ENCODE measurements at places on chromosomes 13 and 19.
A peak's percentile ranks its signal among the peaks of the same experiment; 100 is the strongest.

DNA sequence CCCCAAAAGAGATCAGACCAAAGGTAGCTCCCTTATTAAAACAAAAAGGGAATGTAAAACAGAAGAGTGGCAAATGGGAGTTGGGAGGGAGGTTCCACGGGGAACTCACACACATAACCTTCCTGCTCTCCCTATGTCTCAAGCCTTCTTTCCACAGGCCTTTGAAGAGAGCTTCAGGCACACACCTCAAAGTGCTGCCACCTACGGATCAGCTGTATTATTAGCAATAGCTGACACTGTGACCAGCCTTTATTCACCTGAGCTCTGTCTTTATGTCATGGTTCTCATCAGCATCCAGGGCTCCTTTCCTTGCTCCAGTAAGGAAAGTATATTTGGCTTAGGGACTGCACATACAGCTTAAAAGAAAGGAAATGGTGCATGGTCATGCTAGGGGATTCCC is 11.3 kb downstream of the ZNF571 start:
- no peaks in the 10 kb centered on the region for H3K27me3 ChIP-seq
- H3K4me1 ChIP-seq = no peaks in the 10 kb centered on the region
- no peak overlapping the region for H3K4me3 ChIP-seq
- H3K36me3 ChIP-seq = peaks cover 71% of the 10 kb centered on the region
- no peak for DNase-seq

- H3K27me3 ChIP-seq = no peaks in the 10 kb centered on the region
- no peaks in the 10 kb centered on the region for H3K36me3 ChIP-seq
- peaks cover 51% of the 10 kb centered on the region for H3K4me1 ChIP-seq
- peak overlapping the region; percentile 5 for H3K27ac ChIP-seq
- no peak for DNase-seq
- no peak overlapping the region for H3K4me3 ChIP-seq
Observed at GRCh38 chr19:3695986-3696659, 4.1 kb downstream of the PIP5K1C start.

- H3K36me3 ChIP-seq = no peaks in the 10 kb centered on the region
- H3K4me1 ChIP-seq = no peaks in the 10 kb centered on the region
- H3K4me3 ChIP-seq = peak overlapping the region; percentile 60
- no peak for DNase-seq
- H3K27ac ChIP-seq = no peak overlapping the region
- H3K27me3 ChIP-seq = no peaks in the 10 kb centered on the region
Observed at GRCh38 chr13:23695196-23695595, 125.0 kb downstream of the TNFRSF19 start.

- no peak overlapping the region for H3K27ac ChIP-seq
- no peak overlapping the region for H3K4me3 ChIP-seq
- no peaks in the 10 kb centered on the region for H3K36me3 ChIP-seq
- no peak for DNase-seq
- no peaks in the 10 kb centered on the region for H3K27me3 ChIP-seq
Observed at GRCh38 chr13:24135674-24136300, 24.7 kb upstream of the SPATA13 start.

DNA sequence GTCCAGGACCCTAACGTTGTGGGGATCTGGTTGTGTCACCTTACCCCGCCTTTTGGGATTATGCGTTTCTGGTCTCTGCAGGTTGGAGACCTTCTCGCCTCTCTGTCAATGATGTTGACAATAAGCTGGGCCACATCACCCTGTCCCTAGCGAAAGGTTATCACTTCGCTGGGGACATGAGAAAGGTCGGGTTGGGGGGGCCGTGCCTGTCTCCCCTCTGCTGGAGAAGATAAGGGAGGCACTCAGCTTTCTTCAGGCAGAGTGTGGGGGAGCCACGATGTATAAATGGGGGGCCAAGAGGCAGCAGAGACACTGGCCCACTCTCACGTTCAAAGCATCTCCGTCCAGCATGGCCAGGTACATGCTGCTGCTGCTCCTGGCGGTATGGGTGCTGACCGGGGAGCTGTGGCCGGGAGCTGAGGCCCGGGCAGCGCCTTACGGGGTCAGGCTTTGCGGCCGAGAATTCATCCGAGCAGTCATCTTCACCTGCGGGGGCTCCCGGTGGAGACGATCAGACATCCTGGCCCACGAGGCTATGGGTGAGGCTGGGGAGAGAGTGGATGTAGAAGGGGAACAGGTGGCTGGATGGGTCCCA is at the start of gene RLN3:
TSS of gene RLN3 (plus strand) at position 293 of the 595 bp plus-strand sequence. CDS start at position 350, 57 bp downstream.
- no peaks in the 10 kb centered on the region for H3K27me3 ChIP-seq
- no peak for DNase-seq
- H3K4me1 ChIP-seq = peaks cover 17% of the 10 kb centered on the region
- no peaks in the 10 kb centered on the region for H3K36me3 ChIP-seq
- H3K27ac ChIP-seq = no peak within 1 kb of the TSS

DNA sequence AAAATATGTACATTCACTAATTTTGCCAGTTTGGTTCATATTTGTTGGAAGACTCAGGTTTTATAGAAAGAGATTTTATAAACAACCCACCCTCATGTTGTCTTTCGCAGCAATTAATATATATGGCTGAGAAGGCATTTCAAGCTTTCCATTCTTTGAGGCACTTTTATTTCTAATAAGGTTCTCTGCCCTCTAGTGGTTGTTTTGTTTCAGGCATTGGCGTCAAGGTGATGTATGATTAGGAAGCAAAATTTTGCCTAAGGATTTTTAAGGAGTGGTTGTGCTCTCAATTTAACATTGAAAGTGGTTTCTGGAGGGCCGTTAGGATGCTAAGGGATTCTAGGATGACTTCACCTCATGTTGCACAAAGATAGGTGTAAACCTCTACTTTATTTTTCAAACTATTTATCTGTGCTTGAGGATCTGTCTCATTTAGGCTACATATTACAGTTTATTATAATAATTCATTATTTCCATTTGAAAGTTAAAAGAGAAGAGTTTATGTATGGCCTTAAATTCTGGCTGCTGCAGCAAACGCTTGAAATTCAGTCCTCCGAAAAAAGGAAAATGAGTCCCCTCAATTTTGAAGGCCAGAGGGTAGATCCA is 35.9 kb downstream of the OXGR1 start:
- no peaks in the 10 kb centered on the region for H3K36me3 ChIP-seq
- H3K27me3 ChIP-seq = no peaks in the 10 kb centered on the region
- no peak overlapping the region for H3K27ac ChIP-seq
- H3K4me3 ChIP-seq = no peak overlapping the region
- no peaks in the 10 kb centered on the region for H3K4me1 ChIP-seq

- no peak for DNase-seq
- peaks cover 12% of the 10 kb centered on the region for H3K36me3 ChIP-seq
- no peak overlapping the region for H3K4me3 ChIP-seq
- H3K27ac ChIP-seq = no peak overlapping the region
- H3K4me1 ChIP-seq = peaks cover 7% of the 10 kb centered on the region
Observed at GRCh38 chr13:101717353-101717752, 264.9 kb downstream of the ITGBL1 start.

- no peak for DNase-seq
- no peaks in the 10 kb centered on the region for H3K36me3 ChIP-seq
- H3K4me1 ChIP-seq = no peaks in the 10 kb centered on the region
- no peak overlapping the region for H3K27ac ChIP-seq
Observed at GRCh38 chr13:104357174-104357573, 1291.0 kb upstream of the SLC10A2 start.

GRCh38 chr13:32940601-32941000 is 75.6 kb upstream of the KL start:
- no peaks in the 10 kb centered on the region for H3K27me3 ChIP-seq
- no peak overlapping the region for H3K27ac ChIP-seq
- H3K36me3 ChIP-seq = no peaks in the 10 kb centered on the region
- no peak for DNase-seq
